ENCODE measurements at places on chromosomes 11 and 22. TPM values are rescaled to one million over a fixed set of nuclear protein-coding genes. Genes with fewer than 3 reads are reported as not detected.
A peak's percentile ranks its signal among the peaks of the same experiment; 100 is the strongest.

DNA sequence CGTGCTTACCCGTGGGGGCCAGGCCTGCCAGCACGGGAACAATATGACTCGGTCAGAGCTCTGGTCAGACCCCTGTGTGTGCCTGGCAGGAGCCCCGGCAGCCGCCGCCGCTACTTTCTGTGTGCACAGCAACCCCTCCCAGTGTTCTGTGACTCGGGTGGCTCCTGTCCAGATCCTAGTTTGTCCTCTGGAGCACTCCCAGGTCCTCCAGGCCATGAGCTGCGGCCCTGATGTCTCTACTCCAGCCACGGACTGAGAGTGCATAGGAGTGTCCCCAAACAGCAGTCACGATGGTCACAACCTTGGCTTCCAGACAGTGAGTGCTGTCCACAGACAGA lies 3.2 kb downstream of the NDUFS8 start:
- peaks cover 31% of the 10 kb centered on the region for H3K4me1 ChIP-seq
- no peak for DNase-seq
- H3K36me3 ChIP-seq = peaks cover 7% of the 10 kb centered on the region
- no peak overlapping the region for H3K4me3 ChIP-seq
- no peaks in the 10 kb centered on the region for H3K27me3 ChIP-seq

DNA sequence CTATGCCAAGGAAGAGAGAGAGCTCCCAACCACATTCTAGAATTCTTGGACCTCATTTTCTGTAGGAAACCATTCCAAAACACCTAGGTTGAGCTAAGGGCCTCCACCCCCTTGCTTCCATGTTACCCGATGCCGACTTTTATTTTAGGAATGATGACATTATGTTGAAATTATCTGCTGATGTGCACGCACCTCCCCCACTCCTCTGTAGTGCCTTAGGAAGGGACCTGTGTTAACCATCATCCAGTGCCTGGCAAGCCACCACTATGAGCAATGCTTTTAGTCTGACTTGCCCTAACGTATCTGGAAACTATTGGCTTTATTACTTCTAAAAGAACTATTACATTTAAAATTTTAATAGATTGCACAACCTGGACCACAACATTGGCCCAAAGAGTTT lies 42.1 kb downstream of the NCAPD3 start:
- H3K36me3 ChIP-seq = peaks cover 57% of the 10 kb centered on the region
- no peaks in the 10 kb centered on the region for H3K27me3 ChIP-seq
- H3K27ac ChIP-seq = no peak overlapping the region
- H3K4me3 ChIP-seq = no peak overlapping the region

DNA sequence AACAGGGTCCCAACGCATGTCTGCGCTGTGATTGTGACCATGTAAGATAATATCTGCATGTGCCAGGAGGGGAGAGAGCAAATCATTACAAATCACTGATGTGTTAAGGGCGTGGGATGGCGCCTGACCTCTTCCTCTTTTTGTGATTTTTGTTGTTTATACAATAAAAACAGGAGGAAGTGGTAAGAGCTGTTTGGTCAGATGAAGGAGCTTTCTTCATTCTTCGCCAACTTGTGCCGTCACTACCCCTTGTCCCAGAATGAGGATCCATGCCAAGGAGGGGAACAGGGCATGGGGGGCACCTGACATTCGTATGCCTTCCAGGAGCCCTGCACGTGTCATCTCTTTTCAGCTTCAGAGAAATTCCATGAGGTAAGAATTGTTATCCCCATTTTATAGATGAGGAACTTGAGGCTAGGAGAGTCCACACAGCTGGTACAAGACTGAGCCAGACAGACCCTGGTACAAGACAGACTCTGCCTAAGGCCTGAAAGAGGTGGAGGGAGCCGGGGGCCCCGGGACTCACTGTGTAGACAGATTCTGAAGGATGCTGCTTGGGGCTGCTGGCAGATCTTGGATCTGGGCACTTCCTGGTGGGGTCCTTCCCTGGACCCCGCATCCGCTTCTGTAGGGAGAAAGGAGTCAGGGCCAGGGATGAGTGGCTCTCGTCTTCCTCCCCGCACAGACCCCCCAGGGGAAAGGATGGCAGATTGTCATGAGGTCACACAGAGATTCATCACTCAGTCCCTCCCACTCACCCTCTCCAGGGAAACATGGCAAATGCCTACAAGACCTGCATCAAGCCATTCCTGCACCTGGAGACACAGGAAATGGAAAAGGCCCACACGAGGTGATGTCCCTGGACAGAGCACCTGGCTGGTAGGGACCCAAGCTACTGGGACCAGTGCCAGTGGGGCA lies 34.6 kb downstream of the NFAM1 start:
- DNase-seq = no peak
- no peak overlapping the region for H3K27ac ChIP-seq
- peaks cover 4% of the 10 kb centered on the region for H3K4me1 ChIP-seq
- H3K36me3 ChIP-seq = no peaks in the 10 kb centered on the region
- no peak overlapping the region for H3K4me3 ChIP-seq

- DNase-seq = peak; percentile 65
- peak overlapping the region; percentile 75 for H3K4me3 ChIP-seq
- no peaks in the 10 kb centered on the region for H3K27me3 ChIP-seq
- peaks cover 61% of the 10 kb centered on the region for H3K4me1 ChIP-seq
- peak overlapping the region; percentile 92 for H3K27ac ChIP-seq
- peaks cover 74% of the 10 kb centered on the region for H3K36me3 ChIP-seq
These were observed 4.9 kb downstream of the GNG3 start for GRCh38 chr11:62712276-62712812.

GRCh38 chr11:82631722-82632630 lies 101.7 kb downstream of the FAM181B start:
- H3K4me3 ChIP-seq = no peak overlapping the region
- no peak overlapping the region for H3K27ac ChIP-seq
- no peaks in the 10 kb centered on the region for H3K4me1 ChIP-seq
- no peaks in the 10 kb centered on the region for H3K36me3 ChIP-seq
- H3K27me3 ChIP-seq = no peaks in the 10 kb centered on the region

GRCh38 chr22:37018815-37019308 lies 385 bp downstream of the TST start:
- peaks cover 2% of the 10 kb centered on the region for H3K27me3 ChIP-seq
- DNase-seq = peak; percentile 60
- H3K4me1 ChIP-seq = peaks cover 16% of the 10 kb centered on the region
- H3K4me3 ChIP-seq = peak overlapping the region; percentile 82

GRCh38 chr11:78715639-78716311 lies 141.1 kb upstream of the NARS2 start:
- H3K4me3 ChIP-seq = no peak overlapping the region
- DNase-seq = peak; percentile 80
- no peak overlapping the region for H3K27ac ChIP-seq
- no peaks in the 10 kb centered on the region for H3K36me3 ChIP-seq
- no peaks in the 10 kb centered on the region for H3K4me1 ChIP-seq

OR51F2 gene
- total RNA-seq = not detected

SLCO2B1 gene
- not detected for total RNA-seq

VPREB3 gene
- total RNA-seq = not detected

SCGB1D4 gene
- total RNA-seq = not detected

Data from activated CD4-positive, alpha-beta T cell treated with anti-CD3 and anti-CD28 coated beads, Interleukin-2, amount 10 ng/mL, durations not matched to agents 24 days and 14 days (primary cell).